Activated CD8-positive, alpha-beta memory T cell treated with anti-CD3 and anti-CD28 coated beads for 48 hours (primary cell): ENCODE measurements at places on chromosomes 12 and 14.

DNA sequence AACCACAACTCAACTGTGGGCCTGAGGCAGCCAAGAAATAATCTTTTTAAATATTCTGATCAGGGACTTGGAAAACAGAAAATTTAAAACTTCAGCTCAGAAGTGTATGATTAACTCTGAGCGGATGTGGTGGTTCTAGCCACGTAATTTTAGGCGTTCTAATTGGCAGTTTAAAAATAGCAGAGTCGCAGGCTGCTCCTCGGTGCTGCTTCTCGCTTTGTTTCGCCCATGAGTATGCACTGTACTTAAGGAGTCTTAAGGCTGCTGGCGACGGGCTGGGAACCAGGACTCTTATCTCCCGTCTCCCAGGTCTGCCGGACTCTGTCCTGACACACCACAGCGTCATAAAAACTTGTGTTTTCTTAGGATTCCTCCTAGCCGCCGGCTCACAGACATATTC, 113.4 kb upstream of the PELI2 start:
- DNase-seq: no peak

DNA sequence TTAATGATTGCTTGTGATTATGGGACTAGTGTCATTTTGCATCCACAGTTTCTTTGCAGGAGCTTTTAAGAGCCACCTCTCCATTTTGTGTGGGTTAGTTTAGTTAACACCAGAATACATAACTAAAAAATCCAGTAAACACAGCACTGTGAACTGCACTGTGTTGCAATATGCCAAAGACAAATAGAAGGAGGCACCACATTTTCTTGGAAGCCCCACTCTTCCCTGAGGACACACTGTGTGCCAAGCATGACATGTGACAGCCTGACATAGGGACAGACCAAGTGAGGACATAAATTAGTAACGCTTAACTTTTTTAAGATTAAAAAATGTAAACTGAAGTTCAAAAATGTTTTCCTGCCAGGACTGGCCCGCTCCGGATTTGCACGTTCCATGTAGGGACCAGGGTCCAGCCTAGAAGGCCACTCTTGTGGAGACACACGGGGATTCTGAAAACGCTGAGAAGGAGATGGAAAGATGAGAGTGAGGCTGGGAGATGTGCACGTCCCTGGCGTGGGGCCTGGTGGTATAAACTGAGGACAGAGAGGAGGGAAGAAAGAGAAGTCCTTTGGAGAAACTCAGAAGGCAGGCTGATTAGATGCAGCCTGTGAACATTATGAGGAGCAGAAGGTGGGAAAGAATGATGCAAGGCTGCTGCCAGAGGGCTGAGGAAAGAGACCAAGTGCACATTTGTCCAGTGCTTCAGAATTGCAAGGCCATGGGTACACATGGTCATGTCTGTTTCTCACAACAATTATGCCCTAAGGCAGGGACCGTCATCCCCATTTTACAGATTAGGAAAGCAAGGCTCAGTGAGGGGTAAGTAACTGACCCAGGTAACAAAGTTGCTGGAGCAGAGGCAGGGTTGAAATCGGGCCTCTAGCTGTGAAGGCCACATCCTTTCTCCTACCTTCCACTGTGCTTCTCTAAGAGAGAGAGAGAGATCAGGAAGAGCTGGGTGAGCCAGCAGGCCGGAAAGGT, 45.1 kb downstream of the ISCA2 start:
- DNase-seq: no peak

DNA sequence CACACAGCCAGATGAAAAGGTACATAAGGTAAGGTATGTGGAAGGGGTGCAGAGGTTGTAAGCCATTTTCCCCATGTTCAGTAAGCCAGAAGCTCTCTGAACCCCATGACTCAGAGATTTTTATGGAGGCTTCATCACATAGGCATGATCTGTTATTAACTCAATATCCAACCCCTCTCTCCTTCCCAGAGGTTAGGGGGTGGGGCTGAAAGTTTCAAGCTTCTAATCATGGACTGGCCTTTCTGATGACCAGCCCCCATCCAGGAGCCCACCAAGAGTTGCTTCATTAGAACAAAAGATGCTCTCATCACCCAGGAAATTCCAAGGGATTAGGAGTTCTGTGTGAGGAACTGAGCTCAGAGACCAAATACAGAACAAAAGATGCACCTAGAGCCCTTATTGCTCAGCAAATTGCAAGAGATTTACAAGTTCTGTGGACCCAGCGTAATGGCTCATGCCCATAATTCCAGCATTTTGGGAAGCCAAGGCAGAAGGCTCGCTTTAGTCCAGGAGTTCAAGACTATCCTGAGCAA, 103.2 kb upstream of the DAAM1 start:
- DNase-seq: no peak

DNA sequence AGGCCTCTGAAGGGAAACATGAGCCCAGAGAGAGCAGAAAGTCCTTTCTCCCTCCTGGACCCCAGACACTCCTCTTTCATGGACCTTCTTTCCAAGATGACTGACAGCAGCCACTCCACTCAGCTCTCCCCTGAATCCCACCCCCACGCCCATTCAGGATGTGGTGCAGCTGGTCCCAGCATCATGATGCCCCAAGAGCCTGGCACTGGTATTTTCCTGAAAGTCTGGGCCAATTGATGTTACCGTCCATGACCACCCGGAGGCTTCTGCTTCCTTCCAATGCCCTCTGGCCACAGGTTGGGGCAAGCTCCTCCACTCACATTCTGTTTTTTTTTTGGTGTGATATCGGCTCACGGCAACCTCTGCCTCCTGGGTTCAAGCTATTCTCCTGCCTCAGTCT, 112.6 kb downstream of the CALM1 start:
- DNase-seq: no peak

DNA sequence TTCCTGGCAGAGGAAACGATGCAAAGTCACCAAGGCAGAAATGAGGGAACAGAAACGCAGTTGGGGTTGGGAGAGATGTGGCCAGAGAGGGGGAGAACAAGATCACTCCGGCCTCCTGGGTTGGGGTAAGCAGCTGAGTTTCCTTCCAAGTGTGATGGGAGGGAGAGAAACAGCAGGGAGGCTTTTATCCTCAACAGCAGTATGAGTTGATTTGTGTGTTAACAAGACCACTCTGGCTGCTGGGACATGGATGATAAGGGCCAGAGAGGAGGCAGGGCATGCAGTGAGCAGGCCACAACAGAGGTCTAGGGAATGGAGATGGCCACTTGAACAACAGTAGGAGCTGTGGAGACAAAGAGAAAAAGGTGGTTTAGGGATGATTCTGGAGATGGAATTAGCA, 66.8 kb downstream of the GLRX5 start:
- DNase-seq: no peak

DNA sequence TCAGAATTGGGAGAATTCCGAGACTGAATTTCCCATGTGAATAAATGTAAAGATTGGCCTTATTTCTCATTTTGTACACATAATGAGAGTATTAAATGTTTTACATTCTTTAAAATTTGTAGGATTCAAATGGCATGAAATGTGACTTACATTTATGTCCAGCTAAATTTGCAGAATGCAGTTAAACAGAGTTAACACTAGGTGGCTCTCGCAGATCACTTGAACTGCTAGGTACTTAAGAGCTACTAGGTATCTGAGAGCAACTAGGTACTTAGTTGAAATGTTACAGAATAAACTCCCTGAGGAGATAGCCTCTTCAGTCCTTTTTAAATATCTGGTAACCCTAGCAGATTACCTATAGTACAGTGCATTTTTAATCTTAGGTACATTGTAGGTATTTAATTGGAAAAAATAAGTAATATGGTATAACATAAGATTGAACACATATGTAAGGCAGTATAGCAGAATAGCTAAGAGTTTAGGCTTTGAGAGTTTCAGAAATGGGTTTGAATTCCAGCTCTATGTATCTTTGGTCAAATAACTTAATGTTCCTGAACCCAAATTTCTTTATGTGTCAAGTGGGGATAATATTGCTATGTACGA, 73.8 kb downstream of the KIAA0586 start:
- no peak for DNase-seq

GRCh38 chr14:23349156-23349845, 3.4 kb downstream of the SLC22A17 start:
- DNase-seq: no peak

DNA sequence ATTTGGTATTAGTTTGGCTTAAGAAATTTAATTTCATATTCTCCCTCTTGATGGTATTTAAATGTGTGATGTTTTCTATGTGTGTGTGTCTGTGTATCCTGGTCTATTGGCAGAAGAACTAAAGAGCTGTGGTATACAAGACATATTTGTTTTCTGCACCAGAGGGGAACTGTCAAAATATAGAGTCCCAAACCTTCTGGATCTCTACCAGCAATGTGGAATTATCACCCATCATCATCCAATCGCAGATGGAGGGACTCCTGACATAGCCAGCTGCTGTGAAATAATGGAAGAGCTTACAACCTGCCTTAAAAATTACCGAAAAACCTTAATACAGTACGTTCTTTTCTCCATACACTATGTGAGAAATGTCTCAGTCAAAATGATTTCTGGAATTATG, 14.6 kb downstream of the CDKN3 start:
- no peak for DNase-seq

- no peak for DNase-seq
These were observed 28.1 kb upstream of the SINHCAF start for GRCh38 chr12:31353750-31354708.
